ENCODE measurements at places on chromosomes 3 and 15. TPM values are rescaled to one million over a fixed set of nuclear protein-coding genes. Genes with fewer than 3 reads are reported as not detected.

DNASE1L3 gene
- 19.8 TPM for total RNA-seq

TXNRD3 gene
- 7.6 TPM for total RNA-seq

- no peak overlapping the region for H3K4me3 ChIP-seq
- H3K36me3 ChIP-seq = no peaks in the 10 kb centered on the region
- no peak overlapping the region for H3K27ac ChIP-seq
- H3K27me3 ChIP-seq = no peaks in the 10 kb centered on the region
- H3K4me1 ChIP-seq = peaks cover 5% of the 10 kb centered on the region
Measured at GRCh38 chr3:46970391-46971091, 6.0 kb downstream of the CCDC12 start.

ROPN1B gene
- not detected for total RNA-seq

SCN11A gene
- total RNA-seq = 0.93 TPM

DNA sequence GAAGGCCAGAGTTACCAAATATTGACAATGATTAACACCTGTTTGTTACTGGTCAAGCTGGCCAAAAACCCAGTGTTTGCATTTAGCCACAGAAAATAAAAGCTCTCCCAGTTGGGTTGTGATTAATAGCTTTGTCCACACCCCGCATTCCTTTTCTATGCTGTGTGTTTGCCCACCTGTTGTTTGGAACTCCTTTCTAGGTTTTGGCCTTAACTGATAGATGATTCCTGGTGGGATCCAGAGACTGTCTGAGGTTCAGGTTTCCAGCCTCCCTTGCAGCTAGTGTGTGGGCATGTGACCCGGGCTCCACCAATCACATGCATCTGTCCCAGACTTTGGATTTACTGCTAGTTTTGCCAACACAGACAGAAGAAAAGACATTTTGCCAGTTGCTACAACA, 83.8 kb downstream of the PTPRG start:
- no peak overlapping the region for H3K4me3 ChIP-seq

IL17RE gene
- 13.7 TPM for total RNA-seq

GRCh38 chr15:88680241-88681001, 41.6 kb downstream of the ISG20 start:
- no peaks in the 10 kb centered on the region for H3K36me3 ChIP-seq
- H3K4me3 ChIP-seq = no peak overlapping the region
- no peak overlapping the region for H3K27ac ChIP-seq
- no peak for DNase-seq
- H3K4me1 ChIP-seq = no peaks in the 10 kb centered on the region

GRCh38 chr3:87367736-87368135, 91.4 kb upstream of the POU1F1 start:
- H3K4me3 ChIP-seq = no peak overlapping the region
- H3K4me1 ChIP-seq = no peaks in the 10 kb centered on the region
- no peak overlapping the region for H3K27ac ChIP-seq
- no peak for DNase-seq
- no peaks in the 10 kb centered on the region for H3K36me3 ChIP-seq
- H3K27me3 ChIP-seq = no peaks in the 10 kb centered on the region

- no peaks in the 10 kb centered on the region for H3K27me3 ChIP-seq
- DNase-seq = no peak
- H3K4me1 ChIP-seq = no peaks in the 10 kb centered on the region
- no peaks in the 10 kb centered on the region for H3K36me3 ChIP-seq
- H3K27ac ChIP-seq = no peak overlapping the region
Measured at GRCh38 chr3:153551536-153552285, 389.7 kb downstream of the RAP2B start.

GRCh38 chr3:36166477-36166876, 213.8 kb upstream of the STAC start:
- H3K27me3 ChIP-seq = no peaks in the 10 kb centered on the region
- no peak overlapping the region for H3K4me3 ChIP-seq
- no peaks in the 10 kb centered on the region for H3K4me1 ChIP-seq
- no peaks in the 10 kb centered on the region for H3K36me3 ChIP-seq

- H3K27me3 ChIP-seq = peaks cover 2% of the 10 kb centered on the region
- H3K4me1 ChIP-seq = no peaks in the 10 kb centered on the region
- peak overlapping the region; percentile 40 for H3K4me3 ChIP-seq
- H3K27ac ChIP-seq = no peak overlapping the region
- H3K36me3 ChIP-seq = no peaks in the 10 kb centered on the region
Measured at GRCh38 chr15:32029409-32029861, 880 bp upstream of the CHRNA7 start.

DNA sequence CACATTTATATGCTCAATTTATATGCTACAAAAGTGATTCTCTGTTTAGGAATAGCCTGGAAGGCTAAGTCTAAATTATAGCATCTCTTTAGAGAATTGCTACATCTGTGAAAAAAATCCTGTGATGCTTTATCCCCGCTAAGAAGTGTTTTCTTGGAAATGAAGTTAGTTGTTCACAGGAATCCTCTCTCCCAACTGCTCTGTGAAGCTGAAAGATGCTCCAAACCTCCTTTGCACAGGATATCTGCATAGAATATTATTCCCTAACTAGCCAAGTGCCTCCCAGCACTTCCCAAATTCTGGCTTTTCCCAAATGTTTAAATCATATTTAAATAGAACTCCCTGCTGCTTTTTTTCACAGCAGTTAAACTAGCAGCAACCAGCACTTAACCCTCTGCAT, 132.2 kb downstream of the SRGAP3 start:
- H3K4me1 ChIP-seq = no peaks in the 10 kb centered on the region
- no peaks in the 10 kb centered on the region for H3K36me3 ChIP-seq
- H3K27me3 ChIP-seq = no peaks in the 10 kb centered on the region
- DNase-seq = no peak

GPR156 gene
- 0.49 TPM for total RNA-seq

MELTF gene
- total RNA-seq = 4.3 TPM

IQCH gene
- 2.0 TPM for total RNA-seq

GRCh38 chr3:128818186-128818787, 61.1 kb upstream of the ACAD9 start:
- no peaks in the 10 kb centered on the region for H3K36me3 ChIP-seq
- no peak overlapping the region for H3K27ac ChIP-seq
- H3K4me1 ChIP-seq = no peaks in the 10 kb centered on the region
- no peak overlapping the region for H3K4me3 ChIP-seq
- H3K27me3 ChIP-seq = no peaks in the 10 kb centered on the region

GRCh38 chr3:42505128-42505848, 2.8 kb downstream of the VIPR1 start:
- H3K27ac ChIP-seq = no peak overlapping the region
- H3K4me3 ChIP-seq = no peak overlapping the region
- DNase-seq = no peak
- H3K36me3 ChIP-seq = no peaks in the 10 kb centered on the region

DNA sequence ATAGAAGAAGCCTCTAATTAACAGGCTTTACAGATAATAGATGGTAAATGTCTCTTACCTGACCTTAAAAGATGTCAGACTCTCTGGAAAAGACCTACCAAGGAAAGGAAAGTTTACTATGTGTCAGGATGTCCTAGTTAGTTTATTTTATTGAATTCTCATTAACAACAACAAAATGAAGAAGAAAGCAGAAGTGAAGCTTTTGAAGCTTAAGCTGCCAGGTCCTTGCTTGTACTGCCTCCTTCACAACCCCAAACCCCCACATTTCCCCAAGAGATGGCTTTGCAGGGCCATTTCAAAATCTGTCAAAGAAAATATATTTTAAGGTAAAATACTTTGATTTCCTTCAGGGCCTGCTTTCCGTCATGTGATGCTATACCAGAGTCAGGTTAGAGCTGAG, 798.4 kb downstream of the TUSC7 start:
- no peak overlapping the region for H3K4me3 ChIP-seq
- H3K36me3 ChIP-seq = no peaks in the 10 kb centered on the region

LSG1 gene
- total RNA-seq = 27.2 TPM

- H3K27ac ChIP-seq = peak overlapping the region; percentile 10
- DNase-seq = no peak
- H3K4me3 ChIP-seq = no peak overlapping the region
- peaks cover 27% of the 10 kb centered on the region for H3K4me1 ChIP-seq
- H3K27me3 ChIP-seq = no peaks in the 10 kb centered on the region
- H3K36me3 ChIP-seq = peaks cover 3% of the 10 kb centered on the region
Measured at GRCh38 chr3:124829178-124829818, 57.9 kb downstream of the ITGB5 start.

GRCh38 chr15:78228356-78228996, 5.9 kb downstream of the ACSBG1 start:
- H3K27ac ChIP-seq = no peak overlapping the region
- DNase-seq = no peak
- no peaks in the 10 kb centered on the region for H3K4me1 ChIP-seq

DNA sequence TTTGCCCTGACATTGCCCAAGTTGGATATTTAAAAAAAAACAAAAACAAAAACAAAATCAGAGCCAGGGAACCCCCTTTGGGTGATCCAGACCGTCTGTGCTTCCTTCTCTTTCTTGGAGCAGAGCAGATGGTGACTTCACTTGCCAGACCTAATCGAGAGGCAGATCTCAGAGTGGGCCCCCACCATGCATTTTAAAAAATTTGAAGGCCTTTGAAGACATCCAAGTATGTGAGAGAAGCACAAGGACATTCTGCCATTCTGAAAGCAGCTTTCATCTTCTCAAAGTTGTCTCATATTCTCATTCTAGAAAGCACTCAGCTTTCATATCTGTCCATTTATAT, 93.3 kb downstream of the SV2B start:
- no peak overlapping the region for H3K4me3 ChIP-seq
- no peaks in the 10 kb centered on the region for H3K36me3 ChIP-seq
- no peak for DNase-seq
- H3K27me3 ChIP-seq = no peaks in the 10 kb centered on the region
- H3K4me1 ChIP-seq = no peaks in the 10 kb centered on the region

TPRG1 gene
- 19.8 TPM for total RNA-seq

- no peak overlapping the region for H3K27ac ChIP-seq
- H3K4me3 ChIP-seq = no peak overlapping the region
- DNase-seq = no peak
- H3K27me3 ChIP-seq = no peaks in the 10 kb centered on the region
- no peaks in the 10 kb centered on the region for H3K4me1 ChIP-seq
- H3K36me3 ChIP-seq = peaks cover 3% of the 10 kb centered on the region
Measured at GRCh38 chr15:81317642-81318017, 6.3 kb downstream of the STARD5 start.

GRCh38 chr3:195187609-195188425, 83.1 kb downstream of the XXYLT1 start:
- H3K4me1 ChIP-seq = no peaks in the 10 kb centered on the region
- no peak overlapping the region for H3K4me3 ChIP-seq
- no peaks in the 10 kb centered on the region for H3K36me3 ChIP-seq
- H3K27me3 ChIP-seq = no peaks in the 10 kb centered on the region
- DNase-seq = no peak
- no peak overlapping the region for H3K27ac ChIP-seq

Measured in aorta (tissue), 5 donors.